ENCODE measurements at places on chromosomes 12 and 14. TPM values are rescaled to one million over a fixed set of nuclear protein-coding genes. Genes with fewer than 3 reads are reported as not detected.

DNA sequence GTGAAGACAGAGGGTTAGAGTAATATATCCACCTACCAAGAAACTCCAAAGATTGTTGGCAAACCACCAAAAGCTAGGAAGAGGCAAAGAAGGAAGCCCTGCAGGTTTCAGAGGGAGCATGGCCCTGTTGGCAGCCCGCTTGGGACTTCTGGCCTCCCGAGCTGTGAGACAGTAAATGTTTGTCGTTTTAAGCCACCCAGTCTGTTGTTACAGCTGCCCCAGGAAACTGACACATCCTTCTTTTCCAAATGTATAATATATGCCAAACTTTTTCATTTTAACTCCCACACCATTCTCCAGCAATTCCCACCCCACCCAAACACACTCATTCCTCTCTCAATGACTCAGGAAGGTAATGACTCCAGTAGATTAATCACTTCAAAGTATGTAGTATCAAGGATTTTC, 74.0 kb downstream of the RPS29 start:
- no peak overlapping the region for H3K4me3 ChIP-seq
- H3K4me1 ChIP-seq, result no peaks in the 10 kb centered on the region
- no peak for DNase-seq
- H3K27ac ChIP-seq, result no peak overlapping the region

IL26 gene
- not detected for total RNA-seq

- no peaks in the 10 kb centered on the region for H3K27me3 ChIP-seq
- no peak overlapping the region for H3K4me3 ChIP-seq
- H3K36me3 ChIP-seq, result peaks cover 26% of the 10 kb centered on the region
- H3K27ac ChIP-seq, result peak overlapping the region; percentile 63
- H3K4me1 ChIP-seq, result peaks cover 93% of the 10 kb centered on the region
These were observed 51.4 kb downstream of the SUSD6 start for GRCh38 chr14:69662636-69663299.

GRCh38 chr14:100117633-100118395, 41.6 kb downstream of the DEGS2 start:
- H3K36me3 ChIP-seq, result peaks cover 21% of the 10 kb centered on the region
- no peak overlapping the region for H3K27ac ChIP-seq
- peaks cover 5% of the 10 kb centered on the region for H3K4me1 ChIP-seq
- DNase-seq, result no peak
- no peaks in the 10 kb centered on the region for H3K27me3 ChIP-seq
- no peak overlapping the region for H3K4me3 ChIP-seq

- H3K36me3 ChIP-seq, result no peaks in the 10 kb centered on the region
- no peak overlapping the region for H3K27ac ChIP-seq
- DNase-seq, result no peak
- H3K27me3 ChIP-seq, result no peaks in the 10 kb centered on the region
- H3K4me3 ChIP-seq, result no peak overlapping the region
These were observed 746.5 kb downstream of the SLC6A15 start for GRCh38 chr12:84165998-84166571.

GRCh38 chr14:75673345-75674035, 12.4 kb downstream of the TTLL5 start:
- H3K27me3 ChIP-seq, result no peaks in the 10 kb centered on the region
- peaks cover 26% of the 10 kb centered on the region for H3K36me3 ChIP-seq
- no peak overlapping the region for H3K4me3 ChIP-seq

KLRD1 gene
- total RNA-seq, result 13.6 TPM

- no peak overlapping the region for H3K27ac ChIP-seq
- no peak overlapping the region for H3K4me3 ChIP-seq
- H3K4me1 ChIP-seq, result no peaks in the 10 kb centered on the region
- H3K36me3 ChIP-seq, result no peaks in the 10 kb centered on the region
These were observed 151.4 kb upstream of the IFNG-AS1 start for GRCh38 chr12:67837876-67838275.

INHBC gene
- total RNA-seq, result not detected

DNA sequence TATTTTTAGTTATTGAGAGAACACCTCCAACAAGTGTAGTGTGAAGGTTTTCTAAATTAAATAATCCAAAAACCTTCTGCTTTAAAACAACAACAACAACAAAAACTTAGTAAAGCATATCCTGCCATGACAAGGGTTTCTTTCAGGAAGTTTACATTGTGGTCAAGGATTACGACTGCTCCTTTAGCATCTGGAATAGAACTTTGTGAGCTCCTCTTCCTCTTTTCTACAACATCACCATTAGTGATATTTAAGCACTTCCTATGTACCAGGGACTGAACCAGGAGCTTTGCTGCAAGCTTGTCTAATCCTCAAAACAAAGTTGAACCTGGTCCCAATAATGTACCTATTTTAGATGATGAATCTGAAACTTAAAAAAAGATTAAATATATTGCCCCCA, 315.4 kb upstream of the KITLG start:
- H3K36me3 ChIP-seq, result no peaks in the 10 kb centered on the region
- H3K4me3 ChIP-seq, result no peak overlapping the region
- no peak for DNase-seq
- no peaks in the 10 kb centered on the region for H3K4me1 ChIP-seq
- H3K27ac ChIP-seq, result no peak overlapping the region
- no peaks in the 10 kb centered on the region for H3K27me3 ChIP-seq

DNA sequence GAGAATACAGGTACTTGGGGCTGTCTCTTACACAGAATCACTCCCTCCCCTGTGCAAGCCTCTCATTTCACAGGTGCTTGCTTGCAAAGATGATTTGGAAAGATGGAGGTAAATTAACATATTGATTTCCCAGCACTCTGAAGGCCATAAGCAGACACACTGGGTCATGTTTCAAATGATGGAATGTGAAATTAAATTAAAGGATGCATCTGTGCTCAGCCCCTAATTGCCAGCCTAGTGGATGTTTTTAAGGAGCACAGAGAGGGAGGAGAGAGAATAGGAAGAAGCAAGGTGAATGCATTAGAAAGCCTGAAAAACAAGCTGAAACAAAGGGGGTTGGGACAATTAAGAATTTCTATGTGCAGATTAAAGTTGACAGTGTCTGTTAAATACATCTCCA, 96.1 kb upstream of the GRIP1 start:
- H3K4me1 ChIP-seq, result no peaks in the 10 kb centered on the region
- H3K36me3 ChIP-seq, result no peaks in the 10 kb centered on the region
- H3K4me3 ChIP-seq, result no peak overlapping the region
- DNase-seq, result no peak

BCAT1 gene
- 50.6 TPM for total RNA-seq

FGF6 gene
- total RNA-seq, result not detected

KLRC1 gene
- total RNA-seq, result 1.8 TPM

- H3K27ac ChIP-seq, result no peak overlapping the region
- H3K36me3 ChIP-seq, result no peaks in the 10 kb centered on the region
- H3K4me1 ChIP-seq, result peaks cover 10% of the 10 kb centered on the region
- no peak overlapping the region for H3K4me3 ChIP-seq
These were observed 4.2 kb downstream of the HSPA2 start for GRCh38 chr14:64544607-64545312.

GRCh38 chr12:128338386-128339125, 71.6 kb downstream of the TMEM132C start:
- H3K4me1 ChIP-seq, result no peaks in the 10 kb centered on the region
- H3K27me3 ChIP-seq, result peaks cover 4% of the 10 kb centered on the region
- no peak for DNase-seq
- no peak overlapping the region for H3K27ac ChIP-seq

GRCh38 chr12:68324531-68324930, 7.6 kb downstream of the MDM1 start:
- H3K27me3 ChIP-seq, result no peaks in the 10 kb centered on the region
- H3K27ac ChIP-seq, result no peak overlapping the region
- no peak for DNase-seq
- peaks cover 28% of the 10 kb centered on the region for H3K36me3 ChIP-seq
- no peaks in the 10 kb centered on the region for H3K4me1 ChIP-seq

PCED1B gene
- 13.4 TPM for total RNA-seq

SLC17A8 gene
- not detected for total RNA-seq

- peaks cover 9% of the 10 kb centered on the region for H3K4me1 ChIP-seq
- peaks cover 45% of the 10 kb centered on the region for H3K27me3 ChIP-seq
- H3K4me3 ChIP-seq, result no peak overlapping the region
- H3K36me3 ChIP-seq, result no peaks in the 10 kb centered on the region
These were observed 11.1 kb downstream of the KRT77 start for GRCh38 chr12:52692254-52692653.

ARHGEF25 gene
- total RNA-seq, result 11.5 TPM

TPPP2 gene
- not detected for total RNA-seq

CAPZA3 gene
- not detected for total RNA-seq

DNA sequence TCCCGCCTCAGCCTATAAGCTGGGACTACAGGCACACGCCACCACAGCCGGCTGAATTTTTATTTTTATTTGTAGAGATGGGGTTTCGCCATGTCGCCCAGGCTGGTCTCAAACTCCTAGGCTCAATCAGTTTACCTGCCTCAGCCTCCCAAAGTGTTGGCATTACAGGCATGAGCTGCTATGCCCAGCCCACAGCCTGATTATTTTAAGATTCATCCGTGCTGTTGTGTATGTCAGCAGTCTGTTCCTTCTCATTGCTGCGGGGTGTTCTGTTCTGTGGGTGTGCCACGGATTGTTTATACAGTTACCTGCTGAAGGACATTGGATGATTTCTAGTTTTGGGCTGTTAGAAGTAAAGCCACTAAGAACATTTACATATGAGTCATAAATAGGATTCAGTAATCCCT, 9.6 kb upstream of the EP400 start:
- peak; percentile 5 for DNase-seq
- H3K27me3 ChIP-seq, result no peaks in the 10 kb centered on the region
- H3K4me1 ChIP-seq, result no peaks in the 10 kb centered on the region
- peaks cover 67% of the 10 kb centered on the region for H3K36me3 ChIP-seq

DNA sequence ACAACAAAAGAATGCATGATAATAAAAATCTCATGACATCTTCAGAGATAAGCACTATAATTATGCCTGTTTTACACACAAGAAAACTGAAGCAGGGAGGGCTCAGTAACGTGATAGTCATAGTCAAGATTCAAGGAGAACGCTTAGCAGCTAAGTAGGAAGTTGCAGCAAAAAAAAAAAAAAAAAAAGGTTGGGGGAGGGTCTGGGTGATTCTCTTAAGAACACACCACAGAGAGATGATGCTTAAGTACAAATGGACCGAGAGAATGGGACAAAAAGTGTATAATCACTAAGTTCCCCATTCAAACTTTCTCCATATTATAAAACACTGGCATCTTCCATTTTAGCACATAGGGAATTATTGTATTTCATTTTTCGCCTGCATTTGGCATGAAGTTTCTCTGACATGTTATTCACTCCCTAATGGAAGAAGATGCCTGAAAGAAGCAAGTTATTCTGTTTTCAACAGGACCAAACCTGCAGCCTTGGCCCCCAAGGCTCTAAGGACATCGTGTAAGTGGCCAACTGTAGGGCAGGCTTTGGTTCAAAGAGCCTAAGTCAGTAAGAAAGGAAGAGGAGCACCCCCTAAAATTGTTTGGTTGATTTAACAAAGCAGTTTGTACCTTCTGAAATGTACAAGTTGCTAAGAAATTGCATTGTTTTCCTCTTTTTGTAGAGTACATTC, 142.9 kb upstream of the TMPO start:
- H3K4me1 ChIP-seq, result no peaks in the 10 kb centered on the region
- H3K36me3 ChIP-seq, result no peaks in the 10 kb centered on the region
- no peak for DNase-seq

Data from lower lobe of right lung (tissue), 2 donors.